CD4-positive, alpha-beta memory T cell (primary cell): ENCODE measurements at places on chromosomes 5 and 9.

- no peak for DNase-seq
Measured at GRCh38 chr9:6681957-6682501, 36.5 kb upstream of the GLDC start.

DNA sequence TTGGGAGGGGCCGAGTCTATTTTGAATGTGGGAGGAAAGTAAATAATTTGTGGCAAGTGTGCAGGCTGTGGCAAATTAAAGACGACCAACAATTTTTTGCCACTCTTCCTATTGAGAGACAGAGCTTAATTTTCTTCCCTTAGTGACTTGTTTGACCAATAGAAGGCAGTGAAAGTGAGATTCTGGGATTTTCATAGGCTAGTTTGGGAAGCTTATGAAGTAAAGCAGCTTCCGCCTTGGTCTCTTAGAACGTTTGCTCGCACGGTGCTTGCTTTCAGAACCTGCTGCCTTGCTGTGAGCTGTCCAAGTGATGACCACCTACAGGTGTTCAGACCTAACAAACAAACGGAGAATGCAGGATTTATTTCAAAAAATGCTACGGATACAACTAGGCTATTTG, 6.7 kb upstream of the OR1N2 start:
- no peak for DNase-seq

GRCh38 chr9:110089681-110090370, 118.1 kb downstream of the C9orf152 start:
- DNase-seq = no peak

- DNase-seq = no peak
Measured at GRCh38 chr5:176790941-176791340, 19.4 kb upstream of the UNC5A start.

GRCh38 chr9:133333011-133333410, 3.0 kb downstream of the SURF6 start:
- DNase-seq = no peak
